ENCODE measurements at places on chromosomes 7 and 10.

DNA sequence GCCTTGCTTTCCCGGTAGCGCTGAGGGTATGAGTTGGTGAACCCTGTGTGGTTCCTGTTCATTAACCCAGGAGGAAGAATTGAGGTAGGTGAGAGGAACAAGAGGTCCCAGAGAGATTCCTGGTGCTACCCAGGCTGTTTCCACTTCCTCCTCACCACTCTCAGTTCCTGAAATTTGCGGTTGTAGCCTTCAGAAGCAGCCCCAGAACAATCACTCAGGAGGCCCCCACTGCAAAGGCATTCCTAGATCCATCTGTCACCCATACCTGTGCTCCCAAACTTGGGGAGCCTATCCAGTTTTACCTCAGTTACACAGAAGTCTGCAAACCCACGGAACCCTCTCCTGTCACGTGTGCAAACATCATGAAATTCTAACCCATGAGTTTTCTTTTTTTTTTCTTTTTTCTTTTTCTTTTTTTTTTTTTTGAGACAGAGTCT lies 9.0 kb upstream of the PIP4K2A start:
- no peak for DNase-seq

GRCh38 chr10:102410429-102411073 lies 8.0 kb downstream of the PSD start:
- peak; percentile 61 for DNase-seq

- DNase-seq, result no peak
Observed at GRCh38 chr10:88154596-88155250, 291.3 kb downstream of the PTEN start.

- DNase-seq, result no peak
Observed at GRCh38 chr10:6497620-6498019, 82.5 kb downstream of the PRKCQ start.

DNA sequence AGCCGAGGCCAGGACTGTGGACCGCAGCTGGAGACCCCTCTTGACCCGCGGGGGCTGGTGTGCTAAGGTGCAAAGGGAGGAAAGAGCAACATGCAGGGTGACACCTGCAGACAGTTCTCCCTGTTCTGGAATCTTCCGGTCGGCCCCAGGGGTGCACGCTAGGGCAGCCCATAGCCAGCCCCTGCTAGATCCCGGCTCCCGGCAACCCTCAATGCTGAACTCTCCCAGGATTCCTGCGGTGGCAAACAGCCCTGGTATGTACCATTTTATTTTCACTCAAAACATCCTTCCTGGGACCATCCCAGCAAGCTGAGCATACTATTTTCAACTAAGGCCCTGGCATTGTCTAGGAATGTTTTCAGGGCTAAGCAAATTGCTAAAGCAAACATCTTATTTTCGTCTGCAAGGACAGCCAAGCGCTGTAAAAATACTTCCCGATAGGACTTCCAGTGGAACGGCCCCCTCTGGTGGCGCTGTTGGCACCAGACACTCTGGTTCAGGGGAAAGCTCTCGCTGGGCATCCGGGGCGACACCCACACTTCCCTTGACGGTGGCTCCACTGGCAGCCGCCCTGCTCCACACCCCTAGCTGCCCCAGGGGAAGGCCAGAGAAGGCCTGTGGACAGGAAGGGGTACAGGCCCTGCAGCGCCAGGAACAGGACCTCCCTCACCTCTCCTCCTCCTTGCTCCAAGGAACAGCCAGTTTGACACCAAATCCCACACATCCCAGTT lies 99.4 kb downstream of the CTBP2 start:
- no peak for DNase-seq

Data from stimulated activated CD4-positive, alpha-beta T cell treated with anti-CD3 and anti-CD28 coated beads, Interleukin-15, amount 100 ng/mL, for 1 hour (primary cell).